ENCODE measurements at places on chromosomes 12 and 14.

GRCh38 chr14:51069055-51069454 lies 25.9 kb downstream of the TRIM9 start:
- no peak for DNase-seq

DNA sequence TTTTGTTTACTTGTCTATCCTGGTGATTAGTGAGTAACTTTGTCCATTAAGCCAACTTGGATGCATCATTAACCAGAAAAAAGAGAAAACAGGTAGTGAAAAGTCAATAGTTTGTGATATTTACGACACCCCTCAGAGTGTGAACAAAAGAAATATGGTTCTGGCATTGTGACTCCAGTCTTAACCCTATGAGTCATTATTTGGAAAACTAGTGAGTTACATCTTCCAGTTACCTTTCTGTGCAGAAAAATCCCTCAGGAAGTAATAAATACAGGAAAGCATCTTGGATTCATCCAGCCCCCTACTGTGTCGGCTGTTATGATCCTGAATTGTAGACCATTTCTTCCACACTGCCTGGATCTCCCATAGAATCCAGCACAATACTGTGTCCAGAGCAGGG lies 379.1 kb downstream of the GALC start:
- no peak for DNase-seq

- no peak for DNase-seq
Measured at GRCh38 chr12:48002773-48003218, 1.5 kb downstream of the COL2A1 start.

DNA sequence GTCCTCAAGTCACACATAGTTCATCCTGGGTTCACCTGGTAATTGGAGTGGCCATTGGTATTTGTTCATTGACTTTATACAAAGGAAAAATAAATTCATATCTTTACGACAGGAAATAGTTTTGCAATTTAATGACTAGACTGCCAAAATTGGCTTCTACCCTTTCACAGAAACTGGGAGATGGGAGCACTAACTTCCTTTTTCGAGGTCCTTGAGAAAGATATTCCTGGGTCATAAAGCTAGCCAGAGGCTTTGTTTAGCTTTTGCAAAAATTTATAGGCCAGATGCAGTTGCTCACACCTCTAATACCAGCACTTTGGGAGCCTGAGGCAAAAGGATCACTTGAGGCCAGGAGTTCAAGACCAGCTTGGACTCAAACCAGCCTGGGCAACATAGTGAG lies 10.2 kb upstream of the OR11G2 start:
- no peak for DNase-seq

- no peak for DNase-seq
Measured at GRCh38 chr12:6494258-6494743, 399 bp downstream of the NCAPD2 start.

GRCh38 chr14:51419685-51420084 lies 179.6 kb downstream of the TMX1 start:
- DNase-seq: no peak

GRCh38 chr12:131783915-131784541 lies 44.2 kb upstream of the MMP17 start:
- peak; percentile 83 for DNase-seq

GRCh38 chr14:69692594-69692993 lies 74.3 kb upstream of the SRSF5 start:
- no peak for DNase-seq

DNA sequence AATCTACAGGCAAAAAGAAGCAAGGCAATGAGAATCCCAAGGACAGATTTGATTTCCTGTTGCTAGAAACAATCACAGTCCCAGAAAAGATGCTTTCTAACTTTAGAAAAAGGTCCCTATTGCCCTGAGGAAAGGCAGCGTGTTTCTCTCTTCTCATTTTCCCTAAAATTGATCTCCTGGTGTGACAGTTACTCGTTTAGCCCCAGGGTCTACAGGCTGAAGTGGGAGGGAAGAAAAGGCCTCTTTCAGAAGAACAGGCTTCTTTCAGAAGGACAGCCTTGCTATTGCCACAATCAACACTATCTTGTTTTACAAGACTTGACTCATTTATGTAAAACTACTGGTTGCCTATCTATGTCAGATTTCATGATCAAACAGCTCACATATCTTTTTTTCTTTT lies 121.8 kb upstream of the OR4E1 start:
- no peak for DNase-seq

DNA sequence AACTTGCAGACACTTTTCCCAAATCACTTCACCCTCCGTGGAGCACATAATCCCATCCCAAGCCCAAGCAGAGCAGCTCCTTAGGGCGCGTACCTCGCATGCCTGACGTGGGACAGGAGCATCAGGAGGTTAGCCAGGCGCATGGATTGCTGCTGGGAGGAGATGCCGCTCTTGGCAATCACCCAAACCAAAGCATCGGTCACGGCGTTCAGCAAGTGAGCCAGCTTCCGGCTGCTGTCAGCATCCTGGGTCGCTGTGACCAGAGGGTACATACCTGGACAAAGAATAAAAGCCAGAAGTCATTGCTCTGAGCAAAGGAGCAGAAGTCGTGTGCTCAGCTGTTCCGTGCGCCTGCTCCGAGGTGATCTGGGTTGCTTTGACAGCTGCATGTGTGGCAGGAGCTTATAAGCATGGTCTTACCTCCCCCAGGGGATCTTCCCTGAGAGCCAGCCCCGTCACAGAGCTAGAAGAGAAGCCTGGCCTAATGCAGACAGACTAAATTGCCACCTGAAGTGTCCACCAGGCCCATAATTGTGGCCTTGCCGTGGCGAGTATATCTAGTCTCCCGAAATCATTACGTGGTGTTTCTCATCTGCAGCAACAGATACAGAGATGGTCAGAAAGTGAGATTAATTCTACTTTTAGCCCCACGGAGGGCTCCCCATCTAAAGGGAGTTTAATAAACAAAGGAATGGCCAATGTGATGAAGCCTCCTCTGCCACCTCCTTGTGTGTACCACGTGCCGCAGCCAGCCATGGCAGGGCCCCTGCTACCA lies 59.1 kb downstream of the ESR2 start:
- no peak for DNase-seq

- DNase-seq: no peak
Measured at GRCh38 chr12:75020068-75020557, 189.5 kb downstream of the KCNC2 start.

GRCh38 chr12:24561882-24562770 lies 386.8 kb downstream of the BCAT1 start:
- DNase-seq: no peak

- DNase-seq: no peak
Measured at GRCh38 chr14:58414845-58415244, 12.5 kb downstream of the TIMM9 start.

- DNase-seq: no peak
Measured at GRCh38 chr14:77177702-77178101, 3.9 kb upstream of the TMEM63C start.

- no peak for DNase-seq
Measured at GRCh38 chr12:113043240-113043639, 13.3 kb upstream of the DTX1 start.

GRCh38 chr14:78904094-78904493 lies 733.9 kb downstream of the NRXN3 start:
- no peak for DNase-seq

GRCh38 chr12:115464111-115464581 lies 780.2 kb upstream of the TBX3 start:
- DNase-seq: no peak

GRCh38 chr12:68750506-68750905 lies 4.5 kb downstream of the SLC35E3 start:
- no peak for DNase-seq

DNA sequence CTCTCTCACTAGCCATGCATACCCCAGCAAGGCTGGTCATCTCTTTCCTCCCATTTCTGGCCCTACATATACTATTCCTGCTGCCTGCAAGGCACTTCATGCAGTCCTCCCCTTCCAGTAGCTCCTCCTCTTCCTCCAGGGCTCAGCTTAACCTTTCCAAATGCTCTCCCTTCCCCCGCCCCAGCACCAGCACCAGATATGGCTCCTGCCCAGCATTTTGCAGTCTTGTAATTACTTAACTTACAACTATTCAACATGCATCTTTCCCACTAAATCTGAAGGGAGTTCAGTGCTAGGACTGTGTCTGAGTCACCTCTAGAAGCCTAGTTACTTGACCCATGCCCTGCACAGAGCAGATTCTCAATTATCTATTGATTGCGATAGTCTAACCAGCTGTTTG lies 1.8 kb upstream of the FBXO21 start:
- no peak for DNase-seq

GRCh38 chr14:59293935-59294661 lies 105.6 kb downstream of the DAAM1 start:
- DNase-seq: no peak

DNA sequence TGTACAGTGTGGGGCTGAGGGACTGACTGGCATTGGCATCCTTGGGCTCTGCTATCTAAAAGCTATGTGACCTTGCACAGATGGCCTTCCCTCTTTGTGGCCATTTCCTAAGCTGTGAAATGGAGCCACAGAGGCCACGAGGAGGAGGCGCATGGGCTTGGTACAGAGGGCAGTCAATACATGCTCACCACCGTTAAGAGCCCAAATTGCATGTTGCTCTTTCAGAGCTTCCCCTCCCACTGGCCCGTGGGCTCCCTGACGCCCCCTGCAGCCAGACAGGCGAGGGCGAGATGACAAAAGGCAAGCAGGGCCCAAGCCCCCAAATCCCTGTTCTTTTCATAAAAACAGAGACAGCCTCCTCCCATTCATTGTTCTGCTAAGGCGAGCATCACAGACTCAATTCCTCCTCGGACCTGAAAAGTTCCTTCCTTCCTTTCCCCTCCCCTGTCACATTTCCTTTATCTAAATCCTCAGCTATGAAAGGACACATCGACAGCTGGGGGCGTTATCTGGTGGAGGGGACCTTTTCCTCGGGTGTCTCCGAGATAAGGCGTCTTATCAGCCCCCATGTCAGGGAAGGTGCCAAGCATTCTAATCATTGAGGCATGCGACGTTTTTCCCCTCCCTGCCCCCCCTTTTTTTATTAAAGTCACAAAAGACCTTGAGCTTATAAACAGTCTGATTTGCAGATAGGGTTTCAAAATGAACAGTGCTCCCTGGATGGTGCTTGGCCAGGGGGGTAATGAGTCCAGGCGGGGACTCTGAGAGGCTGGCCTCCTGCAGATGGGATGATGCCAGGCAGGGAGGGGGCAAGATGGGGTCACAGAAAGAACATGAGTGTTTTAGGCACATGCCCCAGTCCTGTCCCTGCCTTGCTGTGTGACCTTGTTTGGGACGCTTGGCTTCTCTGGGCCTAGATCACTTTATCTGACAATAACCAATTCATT lies 26.4 kb downstream of the FAM222A start:
- DNase-seq: no peak

Data from HS-27A (cell line).